Fibroblast of the aortic adventitia (primary cell): ENCODE measurements at places on chromosomes 1 and 21. TPM values are rescaled to one million over a fixed set of nuclear protein-coding genes. Genes with fewer than 3 reads are reported as not detected.
A peak's percentile ranks its signal among the peaks of the same experiment; 100 is the strongest.

DNA sequence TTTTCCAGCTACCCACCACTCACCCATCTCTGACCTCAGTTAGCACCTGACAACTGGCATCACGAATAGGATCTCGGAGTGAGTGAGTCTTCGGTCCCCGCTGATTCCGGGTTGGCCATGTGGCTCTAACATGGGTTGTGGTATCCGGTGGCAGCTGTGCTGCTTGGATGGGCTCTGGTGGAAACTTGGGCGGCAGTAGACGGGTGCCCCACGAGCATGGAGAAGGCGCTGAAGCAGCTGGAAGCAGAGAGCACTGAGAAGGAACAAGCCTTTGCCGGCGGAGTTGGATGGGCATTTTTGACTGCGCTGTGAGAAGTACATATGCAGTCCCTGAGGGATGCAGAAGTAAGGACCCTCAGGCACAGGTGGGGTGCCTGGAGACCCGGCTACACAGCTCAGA lies 1044.0 kb upstream of the ADGRL4 start:
- DNase-seq: no peak

DNA sequence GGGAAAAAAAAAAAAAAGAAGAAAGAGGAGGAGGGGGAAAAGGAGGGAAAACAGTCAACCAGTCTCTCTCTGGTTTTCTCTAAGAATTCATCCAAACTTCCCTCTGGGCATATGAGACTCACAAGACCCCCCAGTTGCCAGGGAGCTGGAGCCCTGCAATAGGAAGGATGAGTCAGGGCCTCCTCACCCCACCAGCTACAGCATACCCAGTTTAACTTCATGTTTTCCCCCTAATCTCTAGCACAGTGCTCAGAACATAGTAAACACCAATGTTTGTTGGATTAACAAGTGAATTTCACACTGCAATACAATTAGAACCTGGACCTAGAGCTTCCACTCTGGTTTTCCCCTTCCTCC lies 7.8 kb downstream of the F11R start:
- DNase-seq: no peak

- DNase-seq: no peak
Observed at GRCh38 chr1:58231204-58231603, 315.3 kb downstream of the OMA1 start.

The GUCA2B gene
- not detected in 2 replicates for total RNA-seq

The KRTAP10-4 gene
- not detected in 2 replicates for total RNA-seq

DNA sequence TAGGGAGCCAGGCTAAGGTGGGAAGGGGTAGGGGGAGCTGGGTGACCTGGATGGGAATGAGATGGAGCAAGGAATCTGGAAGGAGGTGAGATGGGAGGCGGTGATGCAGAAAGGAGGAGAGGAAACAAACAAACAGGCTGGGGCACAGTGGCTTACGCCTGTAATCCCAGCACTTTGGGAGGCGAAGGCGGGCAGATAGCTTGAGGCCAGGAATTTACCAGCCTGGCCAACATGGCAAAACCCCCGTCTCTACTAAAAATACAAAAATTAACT lies 10.8 kb downstream of the CRABP2 start:
- DNase-seq: no peak

The TFAP2E gene
- total RNA-seq: 0.18 and 0.25 TPM in 2 replicates

The EPRS1 gene
- 192 and 269 TPM in 2 replicates for total RNA-seq

DNA sequence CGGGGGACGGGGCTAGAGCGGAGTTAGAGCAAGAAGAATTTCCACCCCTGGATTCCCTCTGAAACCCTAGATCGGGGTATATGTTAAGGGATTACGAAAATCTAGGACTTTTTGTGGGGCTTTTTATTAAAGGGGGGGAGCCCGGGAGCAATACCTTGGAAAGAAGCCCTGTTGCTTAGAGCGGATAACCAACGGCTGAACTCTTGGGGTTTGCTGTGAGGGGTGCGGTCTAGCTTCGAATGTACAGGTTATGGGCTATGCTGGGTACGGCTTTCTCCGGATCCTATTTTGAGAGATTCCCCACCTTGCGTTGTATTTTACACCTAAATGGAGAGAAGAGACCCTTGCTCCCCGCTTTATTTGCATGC lies 626 bp downstream of the DYRK3 start:
- DNase-seq: peak; percentile 16

GRCh38 chr1:4108331-4108730 lies 208.3 kb upstream of the C1orf174 start:
- no peak for DNase-seq

The LMX1A gene
- not detected in 2 replicates for total RNA-seq

The PDZK1 gene
- 0.54 TPM in 1 of 2 replicates, not detected in the other for total RNA-seq

GRCh38 chr21:25561668-25562641 lies 45.3 kb downstream of the MRPL39 start:
- peak; percentile 73 for DNase-seq

- no peak for DNase-seq
Observed at GRCh38 chr1:231604276-231604621, 22.3 kb upstream of the DISC1 start.

DNA sequence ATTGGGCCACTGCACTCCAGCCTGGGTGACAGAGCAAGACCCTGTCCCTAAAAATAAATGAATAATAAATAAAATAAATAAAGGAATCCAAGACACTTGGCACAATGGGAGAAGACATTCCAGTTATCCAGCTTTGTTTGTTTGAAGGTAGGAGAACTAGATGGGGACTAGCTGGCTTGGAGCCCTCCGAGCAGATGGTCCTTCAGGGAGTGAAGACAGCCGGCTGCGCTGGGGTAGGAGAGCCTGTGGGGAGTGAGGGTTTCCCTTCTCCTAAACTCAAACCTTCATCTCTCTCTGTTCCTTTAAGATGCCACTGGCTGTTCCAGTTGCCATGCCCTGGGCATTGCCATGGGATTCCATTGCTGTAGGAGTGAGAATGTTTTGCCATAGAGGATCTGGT lies 120.6 kb downstream of the NAV1 start:
- no peak for DNase-seq

GRCh38 chr1:154881820-154882535 lies 11.9 kb upstream of the KCNN3 start:
- no peak for DNase-seq

DNA sequence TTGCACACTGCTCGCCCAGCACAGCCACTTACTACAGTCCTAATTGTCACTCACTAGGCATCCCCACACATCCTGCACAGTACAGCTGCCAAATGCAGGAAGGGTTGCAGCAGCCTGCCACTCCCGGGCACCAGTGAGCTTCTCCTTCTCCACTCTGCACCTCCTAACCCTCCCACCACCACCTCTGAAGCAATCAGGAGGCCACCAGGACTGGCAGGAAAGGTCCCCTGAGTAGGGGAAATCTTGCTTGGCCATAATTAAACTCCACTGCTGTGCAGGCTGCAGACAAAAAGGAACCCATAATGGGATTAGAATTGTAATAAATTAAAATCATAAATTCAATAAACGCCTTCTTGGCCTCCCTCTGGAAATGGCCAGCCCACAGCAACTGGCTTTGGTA lies 31.8 kb downstream of the FBXO2 start:
- DNase-seq: no peak

The SLC16A1 gene
- total RNA-seq: 65.5 and 71.9 TPM in 2 replicates

- peak; percentile 83 for DNase-seq
Observed at GRCh38 chr1:27392096-27392777, at the start of gene GPR3. Gene GPR3, plus strand, starts transcription at chr1:27392622. Its CDS starts 1,177 bp downstream, at chr1:27393799.

GRCh38 chr1:4210043-4210442 lies 310.0 kb upstream of the C1orf174 start:
- DNase-seq: no peak

GRCh38 chr21:36203603-36203889 lies 46.9 kb downstream of the DOP1B start:
- peak; percentile 78 for DNase-seq

DNA sequence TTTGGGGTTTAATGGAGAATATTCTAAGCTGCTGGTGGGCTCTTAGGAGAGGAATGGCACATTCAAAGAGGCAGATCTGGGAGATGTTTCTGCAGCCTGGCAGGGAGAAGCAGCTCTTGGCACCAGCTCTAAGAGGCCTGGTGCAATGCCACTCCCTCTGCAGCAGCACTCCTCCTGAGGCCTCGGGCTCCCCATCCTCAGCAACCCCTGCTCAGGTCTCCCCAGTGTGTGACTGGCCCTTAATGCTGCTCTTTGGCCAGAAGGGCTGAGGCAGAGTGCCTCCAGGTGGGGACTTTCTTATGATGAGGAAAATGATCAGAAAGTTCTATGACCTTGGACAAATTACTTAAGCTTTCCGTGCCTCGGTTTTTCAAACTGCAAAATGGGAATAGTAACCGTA lies 55.5 kb downstream of the MAB21L3 start:
- no peak for DNase-seq

- DNase-seq: no peak
Observed at GRCh38 chr1:18047122-18047521, 60.5 kb upstream of the IGSF21 start.

The SSBP3 gene
- 7.7 and 11.7 TPM in 2 replicates for total RNA-seq

GRCh38 chr1:228979325-228979699 lies 244.0 kb downstream of the RHOU start:
- DNase-seq: no peak

- DNase-seq: no peak
Observed at GRCh38 chr1:101003012-101003650, 22.5 kb downstream of the DPH5 start.

DNA sequence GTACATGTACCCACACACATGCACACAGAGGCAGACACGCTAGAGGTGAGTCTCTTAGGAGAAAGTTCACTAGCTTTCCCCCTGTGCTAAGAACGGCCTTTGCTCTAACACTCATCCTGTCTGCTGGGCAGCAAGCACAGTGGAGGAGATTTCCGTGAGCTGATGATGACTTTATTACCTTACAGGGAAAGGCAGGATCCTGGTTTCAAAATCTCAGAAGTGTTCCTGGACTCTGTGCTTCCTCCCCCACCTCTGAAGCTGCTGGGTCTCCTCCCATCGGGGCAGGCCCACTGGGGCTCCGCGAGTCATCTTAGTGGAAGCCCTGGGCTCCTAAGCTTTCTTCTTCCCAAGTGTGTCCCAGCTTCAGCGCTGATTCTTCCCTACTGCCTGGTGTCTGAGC lies 2.7 kb downstream of the FAM3B start:
- DNase-seq: no peak

GRCh38 chr1:54517496-54517895 lies 30.5 kb upstream of the ACOT11 start:
- DNase-seq: no peak

- DNase-seq: no peak
Observed at GRCh38 chr1:42933060-42933586, 25.5 kb downstream of the SLC2A1 start.

The LRRC38 gene
- total RNA-seq: not detected in 2 replicates

DNA sequence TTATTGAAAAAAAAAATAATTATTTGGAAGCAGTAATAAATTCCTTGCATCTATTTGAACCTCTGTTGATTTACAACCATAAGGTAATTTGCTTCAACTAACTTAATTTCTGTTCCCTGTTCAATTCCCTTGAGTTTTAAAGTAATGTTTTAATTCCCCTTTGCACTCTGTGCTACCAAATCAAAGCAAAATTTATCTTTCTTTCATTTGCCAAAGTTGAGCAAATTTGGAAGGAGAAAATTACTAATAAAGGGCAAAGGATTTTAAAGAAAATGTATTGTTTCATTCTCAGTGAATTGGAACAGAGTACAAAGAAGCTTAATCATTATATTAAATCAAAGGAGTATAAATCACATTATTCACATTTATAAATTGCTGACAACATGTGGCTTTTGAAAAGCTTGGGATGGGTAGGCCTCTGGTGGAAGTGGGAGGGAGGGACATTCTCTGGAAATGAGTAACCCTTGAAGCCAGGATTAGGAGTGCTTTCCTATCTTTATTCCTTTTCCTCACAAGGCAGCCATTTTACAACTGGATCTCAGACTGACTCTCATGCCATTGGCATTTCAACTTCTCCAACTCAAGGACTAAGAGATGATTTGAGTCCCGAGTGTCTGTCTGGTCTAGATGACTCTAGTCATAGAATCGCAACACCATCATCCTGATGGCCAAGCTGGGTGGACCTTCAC lies 331.6 kb upstream of the DUSP10 start:
- peak; percentile 87 for DNase-seq

The AMY1C gene
- not detected in 2 replicates for total RNA-seq

GRCh38 chr1:50368179-50369007 lies 54.9 kb downstream of the DMRTA2 start:
- peak; percentile 18 for DNase-seq

- DNase-seq: no peak
Observed at GRCh38 chr1:207013321-207014085, 19.1 kb downstream of the C1orf116 start.

The TFF1 gene
- total RNA-seq: not detected in 2 replicates

The ADCY10 gene
- 0.09 and 0.25 TPM in 2 replicates for total RNA-seq

DNA sequence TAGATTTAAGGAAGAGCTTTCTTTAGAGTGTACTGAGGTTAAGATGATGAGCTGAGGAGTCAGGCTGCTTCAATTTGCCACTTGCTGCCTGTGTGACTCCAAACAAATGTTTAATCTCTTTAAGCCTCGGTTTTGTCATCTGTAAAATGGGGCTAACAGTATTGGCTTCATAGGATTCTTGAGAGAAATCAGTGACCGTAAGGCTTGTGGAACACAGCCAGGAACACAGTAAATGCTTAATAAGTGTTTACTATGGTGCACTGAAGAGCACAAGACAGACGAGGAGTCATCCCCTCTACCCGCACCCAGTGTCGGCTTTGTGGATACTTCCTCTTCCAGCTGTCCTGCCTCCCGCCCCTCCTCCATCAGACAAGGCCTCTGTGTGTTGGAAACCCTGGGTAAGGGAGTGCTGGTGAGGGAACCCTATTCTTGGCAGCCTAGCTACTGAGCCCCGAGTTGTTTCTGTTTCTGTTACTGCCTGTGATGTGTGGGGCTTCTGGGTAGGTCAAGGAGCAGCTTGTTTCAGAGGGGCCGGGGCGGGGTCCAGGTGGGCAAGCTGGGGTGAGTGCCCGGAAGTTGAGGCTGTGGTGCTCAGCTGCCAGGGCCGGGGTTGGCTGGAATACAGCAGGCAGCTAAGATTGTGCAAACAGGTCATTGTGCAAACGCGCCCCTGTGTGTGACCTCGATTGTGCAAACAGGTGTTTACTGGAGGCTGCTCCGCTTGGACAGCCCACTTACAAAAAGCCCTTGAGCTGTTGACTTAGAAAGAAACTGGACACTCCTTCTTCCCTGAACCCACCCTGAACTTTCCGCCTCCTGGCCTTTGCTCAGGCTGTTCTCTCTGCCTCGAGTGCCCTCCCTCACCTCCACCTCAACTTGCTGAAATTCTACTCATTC lies 4.0 kb upstream of the CSF3R start:
- DNase-seq: no peak

DNA sequence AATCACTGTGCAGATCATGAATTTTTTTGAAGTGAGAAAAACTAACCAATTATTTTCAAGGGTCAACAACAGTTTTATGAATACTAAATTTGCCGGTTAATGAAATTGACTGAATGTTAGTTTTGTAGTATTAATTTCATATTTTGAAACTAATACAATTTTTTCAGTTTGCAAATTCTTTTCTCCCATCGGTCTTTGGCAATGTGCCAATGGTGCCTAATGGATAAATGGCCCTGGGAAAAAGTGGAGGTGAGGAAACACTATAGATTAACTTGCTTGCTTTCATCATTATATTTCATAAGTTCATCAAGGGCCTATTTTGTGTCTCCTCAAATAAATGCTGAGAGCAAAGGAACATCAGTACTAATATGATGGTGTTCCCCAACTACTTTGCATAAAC lies 4.1 kb downstream of the C1orf141 start:
- DNase-seq: no peak

The SMAP2 gene
- 5.4 and 27.4 TPM in 2 replicates for total RNA-seq

The GPR161 gene
- total RNA-seq: 7.0 and 12.3 TPM in 2 replicates
